ENCODE measurements at places on chromosomes 5 and 9. TPM values are rescaled to one million over a fixed set of nuclear protein-coding genes. Genes with fewer than 3 reads are reported as not detected.

GRCh38 chr5:61667525-61668218 is 335.6 kb downstream of the ZSWIM6 start:
- DNase-seq, result no peak

DNA sequence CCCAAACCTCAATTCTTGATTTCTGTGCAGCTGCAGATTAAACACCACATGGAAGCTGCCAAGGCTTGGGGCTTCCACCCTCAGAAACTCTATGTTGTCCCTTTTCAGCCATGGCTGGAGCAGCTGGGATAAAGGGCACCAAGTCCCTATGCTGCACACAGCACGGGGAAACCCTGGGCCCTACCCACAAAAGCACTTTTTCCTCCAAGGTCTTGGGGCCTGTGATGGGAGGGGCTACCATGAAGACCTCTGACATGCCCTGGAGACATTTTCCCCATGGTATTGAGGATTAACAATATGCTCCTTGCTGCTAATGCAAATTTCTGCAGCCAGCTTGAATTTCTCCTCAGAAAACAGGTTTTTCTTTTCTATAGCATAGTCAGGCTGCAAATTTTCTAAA is 41.8 kb upstream of the CDH9 start:
- DNase-seq, result no peak

- no peak for DNase-seq
Measured at GRCh38 chr9:84229191-84229590, 111.4 kb downstream of the SLC28A3 start.

- DNase-seq, result no peak
Measured at GRCh38 chr9:18675332-18675731, 201.4 kb downstream of the ADAMTSL1 start.

RANBP3L gene
- 0.38 TPM for total RNA-seq

ARL14EPL gene
- total RNA-seq, result not detected

DNA sequence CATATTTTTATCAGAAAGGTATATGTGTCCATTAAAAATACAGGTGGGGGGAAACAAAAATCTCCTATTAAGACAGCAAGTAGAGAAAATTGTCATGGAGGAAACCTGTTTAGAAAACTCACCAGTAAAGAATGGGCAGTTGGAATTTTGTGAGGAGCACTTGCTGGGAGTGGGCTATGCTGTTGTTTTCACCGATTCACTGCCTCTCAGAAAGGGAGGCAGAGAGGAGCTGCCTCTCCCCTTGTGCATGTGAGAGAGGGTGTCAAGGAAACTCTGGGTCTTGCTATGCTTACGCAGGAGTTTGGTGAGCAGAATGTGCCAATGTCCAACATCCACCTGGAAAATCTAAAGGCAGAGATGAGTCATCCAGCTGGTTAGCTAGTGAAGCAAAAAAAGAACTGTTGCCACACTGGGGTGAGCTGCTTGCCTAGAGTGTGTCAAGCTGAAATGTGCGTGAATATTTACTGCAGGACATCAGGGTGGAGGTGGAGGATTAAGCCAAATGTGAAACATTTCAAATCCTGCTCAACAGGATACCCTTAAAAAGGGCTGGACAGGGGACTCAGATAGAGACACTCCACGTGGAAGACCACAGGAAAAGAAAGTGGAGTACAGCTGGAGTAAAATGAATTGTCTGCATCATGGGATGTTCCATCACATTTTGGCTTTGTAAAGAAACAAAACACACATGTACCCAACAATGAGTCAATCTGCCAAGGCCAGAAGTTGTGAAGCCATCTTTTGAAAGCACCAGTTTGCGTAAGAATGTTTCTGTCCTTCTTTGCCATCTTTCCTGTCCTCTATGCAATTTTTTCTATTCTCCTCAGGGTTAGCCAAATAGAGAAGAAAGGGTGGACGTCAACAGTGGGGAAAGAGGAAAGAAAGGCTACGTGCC is 449.7 kb upstream of the MPDZ start:
- DNase-seq, result no peak

GRCh38 chr5:174086751-174087150 is 41.2 kb downstream of the NSG2 start:
- DNase-seq, result no peak

- DNase-seq, result no peak
Measured at GRCh38 chr5:50711280-50711679, 44.8 kb downstream of the PARP8 start.

GRCh38 chr5:40503439-40503838 is 176.3 kb upstream of the PTGER4 start:
- DNase-seq, result no peak

DNA sequence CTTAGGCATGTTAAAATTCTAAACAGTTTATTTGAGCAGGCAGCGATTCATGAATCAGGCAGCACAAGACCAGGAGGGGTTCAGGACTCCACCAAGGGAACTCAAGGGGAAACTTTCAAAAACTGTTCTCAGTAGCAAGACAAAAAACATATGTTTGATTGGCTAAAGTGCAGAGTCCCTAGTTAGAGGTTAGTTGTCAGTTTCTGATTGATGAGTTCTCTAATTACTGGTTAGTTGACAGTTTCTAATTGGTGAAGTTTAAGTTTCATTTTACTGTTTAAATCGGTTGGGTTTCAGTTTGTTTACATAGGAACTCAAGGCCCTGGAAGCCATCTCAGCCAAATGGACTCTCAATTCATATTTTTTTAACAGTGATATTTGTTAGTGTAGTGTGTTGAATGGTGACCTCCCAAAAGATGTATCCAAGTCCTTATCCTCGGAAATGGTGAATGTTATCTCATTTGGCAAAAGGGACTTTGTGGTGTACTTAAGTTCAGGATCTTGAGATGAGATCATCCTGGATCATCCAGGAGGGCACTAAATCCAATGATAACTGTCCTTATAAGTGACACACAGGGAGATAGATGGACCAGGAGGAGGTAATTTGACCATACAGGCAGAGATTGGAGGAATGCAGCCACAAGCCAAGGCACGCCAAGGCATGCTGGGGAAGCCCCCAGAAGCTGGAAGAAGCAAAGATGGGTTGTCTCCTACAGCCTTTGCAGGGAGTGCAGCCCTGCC is 219.2 kb upstream of the RAI14 start:
- no peak for DNase-seq

PHF24 gene
- 0.19 TPM for total RNA-seq

- DNase-seq, result no peak
Measured at GRCh38 chr5:88396000-88396535, 127.4 kb upstream of the TMEM161B start.

- DNase-seq, result no peak
Measured at GRCh38 chr9:106468431-106468830, 394.5 kb upstream of the ZNF462 start.

- no peak for DNase-seq
Measured at GRCh38 chr9:125492719-125493118, 214.3 kb downstream of the MAPKAP1 start.

DNA sequence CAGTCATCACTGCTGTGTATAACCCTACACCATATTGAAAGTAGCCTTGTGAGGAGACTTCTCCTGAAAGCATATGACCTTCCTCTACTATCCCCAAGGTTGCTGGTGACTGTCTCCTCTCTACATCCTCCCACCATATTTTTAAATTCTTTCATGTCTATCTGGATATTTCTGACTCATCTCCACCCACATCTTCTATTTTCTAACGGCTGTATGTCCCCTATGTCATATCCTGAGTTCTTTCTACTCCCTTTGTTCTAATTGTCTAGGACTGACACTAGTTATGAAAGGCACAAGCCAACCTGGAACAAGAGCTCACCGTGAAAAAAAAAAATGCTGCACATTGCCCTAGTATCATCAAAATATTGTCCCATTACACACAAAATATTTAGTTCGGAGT is 218.3 kb upstream of the ZNF462 start:
- DNase-seq, result no peak

- DNase-seq, result no peak
Measured at GRCh38 chr5:112367400-112367799, 51.7 kb downstream of the EPB41L4A start.

DNA sequence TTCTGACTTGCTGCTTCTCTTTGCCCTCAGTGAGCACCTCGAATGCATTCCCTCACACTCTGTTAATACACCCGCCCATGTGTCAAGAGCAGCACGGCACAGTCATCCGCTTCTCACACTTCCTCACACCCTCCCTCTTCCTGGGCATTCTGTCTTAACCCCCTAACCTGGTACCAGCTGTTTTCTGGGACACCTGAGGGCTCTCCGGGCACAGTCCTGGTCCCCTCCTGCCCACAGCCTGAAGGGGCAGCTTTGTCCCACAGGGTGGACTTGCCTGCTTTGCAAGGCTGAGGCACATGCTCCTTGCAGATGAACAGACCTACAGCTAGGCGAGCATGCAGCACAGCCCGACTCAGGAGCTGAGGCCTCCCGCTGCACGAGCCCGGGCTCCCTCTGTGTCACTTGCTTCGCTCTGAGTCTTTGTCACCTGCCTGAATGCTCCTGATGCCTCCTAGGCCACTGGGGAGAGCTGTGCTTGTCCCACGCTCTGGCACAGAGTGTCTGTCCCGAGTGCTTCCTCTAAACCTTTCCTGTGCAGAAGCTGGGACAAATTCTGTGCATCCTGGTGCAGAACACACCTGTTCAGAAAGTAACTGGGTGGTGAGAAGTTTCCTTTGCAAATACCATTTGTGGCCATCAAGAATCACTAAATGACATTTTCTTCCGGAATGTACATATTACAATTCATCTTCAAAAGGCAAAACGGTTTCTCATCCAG is 47.8 kb downstream of the AHRR start:
- DNase-seq, result no peak

- DNase-seq, result no peak
Measured at GRCh38 chr9:14399756-14400657, 86.1 kb upstream of the NFIB start.

DNA sequence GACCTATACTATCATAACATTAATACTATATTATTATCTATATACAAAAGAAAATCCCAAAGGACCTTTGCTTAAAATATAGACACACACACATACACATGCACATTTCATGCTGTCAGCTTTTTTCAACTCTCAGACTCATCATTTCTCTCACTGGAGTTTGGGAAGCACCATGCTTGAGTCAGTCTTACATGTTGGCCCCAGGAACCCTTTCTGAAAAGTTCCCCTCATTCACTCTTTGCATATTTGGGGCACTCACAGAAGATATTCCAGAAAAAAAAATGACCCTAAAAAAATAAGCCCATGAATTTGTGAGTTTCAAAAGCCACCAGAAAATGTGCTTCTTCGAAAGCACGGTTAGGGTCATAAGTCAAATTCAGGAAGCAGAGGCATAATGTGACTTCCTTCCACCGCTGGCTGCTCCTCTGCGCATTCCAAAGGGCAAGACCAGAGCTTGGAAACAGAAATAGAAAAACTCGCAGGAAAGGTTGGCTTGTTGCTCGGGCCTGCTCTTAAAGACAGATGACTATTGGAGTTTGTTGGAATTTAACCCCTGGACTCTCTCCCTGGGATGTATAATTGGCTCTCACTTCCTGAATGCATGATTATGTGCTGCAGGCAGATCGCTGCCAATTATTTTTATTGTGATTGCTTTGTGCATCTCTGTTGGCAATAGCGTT is 129.7 kb upstream of the IQGAP2 start:
- no peak for DNase-seq

DNA sequence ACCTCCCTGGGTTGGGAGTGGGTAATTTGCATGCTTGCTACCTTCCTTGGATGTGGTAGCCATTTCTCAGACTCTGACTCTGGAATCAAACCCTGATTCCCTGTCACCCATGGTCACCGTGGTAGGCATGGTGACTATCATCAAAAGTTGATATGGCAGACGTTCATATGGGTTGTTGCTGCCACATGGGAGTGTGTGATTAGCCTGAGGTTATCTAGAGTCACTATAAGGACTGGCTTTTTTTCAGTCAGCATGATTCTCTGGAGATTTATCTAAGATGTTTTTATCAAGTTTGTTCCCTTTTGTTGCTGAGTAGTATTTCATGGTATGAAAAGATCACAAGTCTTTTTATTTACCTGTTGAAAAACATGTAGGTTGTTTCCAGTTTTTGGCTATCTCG is 7.0 kb downstream of the RCL1 start:
- no peak for DNase-seq

SPATA31C1 gene
- total RNA-seq, result not detected

ELOVL7 gene
- total RNA-seq, result 0.73 TPM

DNA sequence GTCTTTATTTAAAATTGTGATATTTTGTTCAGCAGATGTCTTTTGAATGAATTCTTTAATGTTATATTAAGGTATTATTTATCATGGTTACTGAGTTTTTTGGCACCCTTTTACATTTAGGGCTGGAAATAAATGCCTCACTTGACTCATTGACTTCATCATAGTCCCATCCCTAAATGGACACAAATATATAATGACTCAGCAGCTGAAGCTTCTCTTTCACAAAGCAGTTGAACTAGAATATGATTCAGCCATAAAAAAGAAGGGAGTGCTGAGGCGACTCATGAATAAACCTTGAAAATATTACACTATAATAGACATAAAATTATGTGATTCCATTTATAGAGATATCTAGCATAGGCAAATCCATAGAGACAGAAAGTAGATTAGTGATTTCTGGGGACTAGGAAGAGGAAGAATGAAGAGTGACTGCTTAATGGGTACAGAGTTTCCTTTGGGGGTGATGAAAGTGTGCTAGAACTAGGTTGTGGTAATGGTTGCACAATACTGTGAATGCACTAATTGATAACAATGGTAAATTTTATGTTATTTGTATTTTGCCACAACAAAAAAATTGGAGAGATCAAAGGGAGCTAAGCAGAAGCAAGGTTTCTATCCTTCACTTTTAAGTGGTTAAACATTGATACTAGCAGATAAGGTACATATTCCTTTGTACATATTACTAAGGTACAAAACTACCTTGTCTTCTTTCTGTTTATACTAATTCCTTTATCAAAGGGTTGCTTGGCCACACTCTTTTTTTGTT is 449.6 kb downstream of the NTRK2 start:
- no peak for DNase-seq

Measured in Right ventricle myocardium superior (tissue), 1 donor.